Central memory CD8-positive, alpha-beta T cell (primary cell): ENCODE measurements at places on chromosomes 7 and 10.

DNA sequence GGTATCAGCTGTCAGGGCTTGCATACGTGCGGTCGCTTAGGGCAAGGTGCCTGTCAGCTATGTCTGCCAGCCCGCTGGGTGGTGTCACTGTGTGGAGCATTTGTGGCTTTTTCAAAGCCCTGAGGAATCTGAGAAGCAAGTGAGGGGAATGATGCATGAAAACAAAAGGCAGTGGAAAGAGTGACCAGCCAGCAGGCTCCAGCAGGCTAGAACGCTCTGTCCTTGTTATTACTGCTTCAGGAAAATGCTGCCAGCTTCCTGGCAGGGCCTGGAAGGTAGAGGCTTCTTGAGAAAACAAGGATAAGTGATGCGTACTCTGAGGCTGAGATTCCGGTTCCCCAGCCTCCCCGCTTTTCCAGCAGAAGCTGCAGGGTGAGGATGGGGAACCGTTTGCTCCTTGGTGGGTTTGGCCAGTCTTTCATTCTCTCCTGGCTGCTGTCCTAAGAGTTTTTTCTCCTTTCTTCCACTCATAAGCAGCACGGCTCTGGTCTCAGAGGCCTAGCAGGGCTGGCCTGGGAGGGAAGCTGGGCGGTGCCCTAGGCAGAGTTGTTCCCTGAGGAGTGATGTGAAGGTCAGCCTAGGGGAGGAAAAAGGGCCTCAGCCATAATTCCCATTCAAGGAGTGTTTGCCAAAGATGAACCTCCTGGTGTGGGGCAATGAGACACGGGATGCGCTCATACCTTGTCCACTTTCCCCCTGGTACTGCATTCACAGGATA is 42.8 kb upstream of the MKLN1 start:
- DNase-seq = no peak

DNA sequence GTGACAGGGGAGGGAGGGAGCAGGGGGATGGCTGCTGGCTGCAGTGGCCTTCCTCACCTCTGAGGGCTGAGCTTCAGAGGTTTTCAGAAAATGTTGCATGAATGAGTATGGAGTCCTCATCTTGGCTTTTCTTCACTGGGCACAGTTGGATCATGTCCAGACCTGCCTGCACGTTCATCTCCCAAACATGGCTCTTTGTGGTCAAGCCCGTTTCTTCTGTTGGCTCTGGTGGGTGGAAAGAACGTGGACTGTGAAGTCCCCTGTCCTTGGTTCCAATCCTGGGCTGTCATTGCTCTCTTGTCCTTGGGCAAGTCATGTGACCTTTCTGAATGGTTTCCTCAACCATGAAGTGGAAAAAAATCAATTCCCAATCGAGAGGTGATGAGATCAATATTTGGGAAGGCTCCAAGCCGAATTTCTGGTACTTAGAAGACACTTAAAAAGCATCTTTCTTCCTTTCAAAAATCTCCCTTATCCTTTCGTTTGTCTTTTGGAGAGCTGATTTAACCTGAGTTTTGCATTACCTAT is 34.5 kb downstream of the TSPAN14 start:
- no peak for DNase-seq

GRCh38 chr10:95793401-95794045 is 37.6 kb downstream of the ENTPD1 start:
- no peak for DNase-seq

GRCh38 chr10:123548770-123549169 is 117.4 kb upstream of the GPR26 start:
- DNase-seq = no peak

DNA sequence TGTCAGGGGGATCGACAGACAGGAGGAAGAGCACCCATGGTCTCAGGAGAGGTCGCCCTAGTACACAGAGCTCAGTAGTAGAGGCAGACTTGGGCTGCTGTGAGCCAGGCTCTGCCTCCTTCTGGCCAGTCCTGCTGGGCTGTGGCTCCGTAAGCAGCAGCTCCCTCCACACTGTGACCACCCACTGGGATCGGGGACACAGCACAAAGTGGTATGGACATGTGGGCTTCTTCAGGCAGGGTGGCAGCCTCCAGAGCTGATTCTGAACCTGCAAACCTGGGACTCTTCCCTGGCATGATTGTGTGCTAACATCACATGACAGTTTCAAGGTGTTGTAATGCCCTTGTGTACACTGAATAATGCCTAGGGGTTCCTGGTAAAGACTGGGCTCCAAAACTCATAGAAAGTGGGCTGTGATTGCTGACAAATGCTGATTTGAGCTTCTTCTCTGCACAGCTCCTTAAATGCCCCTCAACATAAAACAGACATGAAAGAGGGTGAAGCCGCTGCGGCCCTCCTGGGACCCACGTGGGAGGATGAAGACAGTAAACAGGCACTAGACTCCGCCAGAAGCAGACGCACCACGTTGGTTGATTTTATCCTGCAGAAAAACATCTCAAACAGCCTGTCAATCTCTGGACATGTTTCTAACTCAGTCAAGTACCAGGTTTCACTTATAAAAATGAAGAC is 76.7 kb downstream of the GPR26 start:
- no peak for DNase-seq

DNA sequence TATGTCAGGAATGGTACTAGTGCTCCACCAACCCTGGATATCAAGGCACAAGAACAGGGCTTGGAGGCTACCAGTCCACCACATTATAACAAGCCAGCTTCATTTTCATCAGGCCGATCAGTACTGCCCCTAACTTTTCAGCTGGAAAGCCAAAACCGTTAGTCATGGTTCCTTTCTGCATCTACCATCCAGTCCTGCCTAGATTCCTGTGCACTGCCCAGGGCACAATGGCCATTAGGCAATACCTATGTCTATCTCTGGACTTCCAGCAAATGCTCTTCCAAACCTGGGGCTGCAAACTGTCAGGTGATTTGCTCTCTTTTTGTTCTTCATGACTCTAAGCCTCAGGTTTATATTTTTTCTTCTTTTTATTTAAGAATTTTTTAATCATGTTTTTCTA is 937.7 kb downstream of the SORCS1 start:
- no peak for DNase-seq

DNA sequence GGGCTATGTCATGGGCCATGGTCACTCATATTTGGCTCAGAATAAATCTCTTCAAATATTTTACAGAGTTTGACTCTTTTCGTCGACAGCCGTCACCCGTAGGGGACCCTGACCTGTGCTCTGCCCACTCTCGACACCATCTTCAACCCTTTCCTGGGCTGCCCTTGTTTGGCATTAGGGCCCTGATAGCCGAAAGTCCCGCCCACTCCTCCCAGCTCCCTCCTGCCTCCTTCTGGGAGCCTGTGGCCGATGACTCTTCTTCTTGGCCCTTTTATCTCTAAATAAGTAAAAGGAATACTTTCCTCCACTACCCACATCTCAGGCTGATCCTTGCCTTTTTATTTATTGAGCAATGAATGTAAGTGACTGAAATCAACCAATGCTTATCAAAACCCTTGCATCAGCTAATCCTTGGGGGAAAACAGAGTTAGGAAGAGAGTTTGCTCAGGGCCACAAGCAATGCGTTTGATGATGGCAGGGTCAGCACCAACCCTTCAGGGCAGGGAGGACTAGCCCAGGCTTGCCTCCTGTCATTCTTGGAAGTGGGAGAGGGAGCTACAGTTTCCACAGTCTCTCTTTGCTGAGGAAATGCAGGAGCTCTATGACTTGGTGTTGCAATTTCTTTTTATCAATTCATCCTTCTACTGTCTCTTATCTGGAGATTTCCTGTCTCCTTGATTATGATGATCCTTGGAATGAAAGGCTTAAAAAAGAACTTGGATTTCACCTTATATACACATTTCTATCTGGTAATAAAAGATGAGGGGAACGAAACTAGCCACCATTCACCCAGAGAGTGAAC is 218.2 kb upstream of the PODXL start:
- DNase-seq = no peak

DNA sequence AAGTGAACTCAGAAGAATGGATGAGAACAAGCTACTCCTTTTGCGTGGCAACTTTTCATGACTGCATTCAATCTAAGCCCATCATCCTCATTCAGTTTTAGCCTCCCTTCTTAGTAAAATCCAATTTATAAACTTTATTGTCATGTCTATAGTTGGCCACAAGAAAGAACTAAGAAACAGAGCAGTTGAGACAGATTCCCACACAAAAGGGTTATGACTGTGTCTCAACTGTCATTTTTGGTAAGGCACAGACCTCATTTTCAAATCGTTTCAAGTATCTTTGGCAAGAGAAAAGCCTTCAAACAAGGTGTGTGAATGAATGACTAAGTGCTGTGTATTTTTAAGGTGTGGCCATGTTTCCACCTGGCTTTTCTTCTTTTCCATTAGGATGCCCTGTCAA is 84.2 kb upstream of the CREB5 start:
- DNase-seq = no peak

GRCh38 chr10:46539596-46540411 is 16.7 kb downstream of the GPRIN2 start:
- no peak for DNase-seq

DNA sequence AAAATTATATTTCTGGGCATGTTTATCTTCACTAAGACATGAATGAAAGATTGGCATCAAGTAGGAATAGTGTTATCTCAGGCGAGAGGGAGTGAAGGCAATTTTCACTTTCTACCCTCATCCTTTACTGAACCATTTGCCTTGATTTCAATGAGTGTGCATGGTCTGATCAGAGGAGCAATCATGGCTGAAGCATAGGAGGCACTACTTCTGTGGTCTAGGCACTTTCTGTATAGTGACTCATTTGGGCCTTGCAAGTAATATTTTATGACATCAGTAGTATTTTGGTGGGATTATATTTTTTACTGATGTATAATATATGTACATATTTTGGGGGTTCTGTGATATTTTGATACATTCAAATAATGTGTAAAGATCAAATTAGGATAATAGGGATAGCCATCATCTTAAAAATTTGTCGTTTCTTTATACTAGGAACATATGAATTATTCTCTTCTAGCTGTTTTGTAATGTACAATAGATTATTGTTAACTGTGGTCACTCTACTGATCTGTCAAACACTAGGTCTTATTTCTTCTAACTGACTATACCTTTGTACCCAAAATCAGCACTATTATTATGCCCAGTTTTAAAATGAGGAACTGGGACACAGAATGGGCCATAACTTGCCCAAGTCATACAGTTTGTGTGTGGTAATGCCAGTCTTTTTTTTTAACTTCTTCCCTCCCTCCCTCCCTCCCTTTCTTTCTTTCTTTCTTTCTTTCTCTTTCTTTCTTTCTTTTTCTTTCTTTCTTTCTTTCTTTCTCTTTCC is 101.9 kb downstream of the RAB11FIP2 start:
- DNase-seq = no peak

- DNase-seq = no peak
Observed at GRCh38 chr10:113073549-113074189, 123.6 kb downstream of the TCF7L2 start.

GRCh38 chr10:88974012-88974411 is 16.6 kb upstream of the FAS start:
- DNase-seq = no peak

DNA sequence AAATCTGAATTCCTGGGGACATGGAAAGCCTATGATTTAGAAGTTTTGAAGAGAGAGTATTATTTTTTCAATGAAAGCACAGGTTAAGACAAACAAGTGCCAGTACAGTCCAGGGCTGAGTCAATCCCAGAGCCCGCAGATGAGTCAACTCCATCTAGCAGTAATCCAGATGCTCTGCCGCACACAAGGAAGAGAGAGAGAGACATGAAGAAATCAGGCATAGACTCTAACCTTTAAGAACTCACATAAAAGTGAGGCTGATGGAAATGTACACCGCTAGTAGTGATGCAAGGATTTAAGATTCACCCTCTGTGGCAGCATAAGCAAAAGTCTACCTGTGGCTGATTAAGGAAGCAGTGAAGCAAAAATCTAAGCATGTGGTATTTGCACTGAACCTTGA is 651.5 kb downstream of the TNS3 start:
- DNase-seq = no peak

GRCh38 chr10:86242761-86243160 is 123.8 kb downstream of the GRID1 start:
- DNase-seq = no peak

DNA sequence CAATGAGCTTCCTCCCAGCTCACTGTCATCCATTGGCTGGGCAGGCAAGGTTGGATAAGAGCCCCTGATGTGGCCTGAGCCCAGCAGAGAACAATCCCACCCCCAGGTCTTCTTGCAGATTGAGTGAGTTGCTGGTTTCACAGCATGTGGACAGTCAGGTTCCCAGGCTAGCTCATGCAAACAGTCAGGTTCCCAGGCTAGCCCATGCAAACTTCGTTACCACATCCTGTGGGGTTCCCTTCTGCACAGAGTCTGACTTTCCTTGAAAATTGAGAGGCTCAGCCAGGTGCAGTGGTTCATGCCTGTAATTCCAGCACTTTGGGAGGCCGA is 67.1 kb downstream of the TMEM130 start:
- DNase-seq = no peak

DNA sequence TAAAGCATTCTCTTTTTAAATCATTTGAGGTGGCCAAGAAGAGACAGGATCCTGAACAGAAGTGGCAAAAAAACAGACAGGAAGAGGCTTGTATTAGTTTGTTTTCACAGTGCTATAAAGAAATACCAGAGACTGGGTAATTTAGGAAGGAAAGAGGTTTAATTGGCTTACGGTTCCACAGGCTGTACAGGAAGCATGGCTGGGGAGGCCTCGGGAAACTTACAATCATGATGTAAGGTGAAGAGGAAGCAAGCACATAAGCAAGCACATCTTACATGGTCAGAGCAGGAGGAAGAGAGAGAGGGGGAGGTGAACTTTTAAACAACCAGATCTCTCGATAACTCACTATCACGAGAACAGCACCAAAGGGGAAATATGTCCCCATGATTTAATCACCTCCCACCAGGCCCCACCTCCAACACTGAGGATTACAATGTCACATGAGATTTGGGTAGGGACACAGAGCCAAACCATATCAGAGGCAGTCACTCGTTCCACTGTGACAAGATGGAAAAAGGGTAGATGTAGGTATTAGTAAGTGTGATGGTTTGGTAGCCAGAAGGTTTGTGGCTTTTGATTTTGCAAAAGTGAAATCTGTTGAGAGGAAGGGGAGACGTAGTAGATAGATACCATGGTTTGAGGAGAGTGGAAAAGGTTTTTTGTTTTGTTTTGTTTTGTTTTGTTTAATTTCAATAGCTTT is 5.1 kb downstream of the MSRB2 start:
- no peak for DNase-seq

GRCh38 chr10:71201849-71202248 is 10.5 kb upstream of the UNC5B start:
- no peak for DNase-seq

- DNase-seq = no peak
Observed at GRCh38 chr10:102106998-102107397, 13.2 kb downstream of the LDB1 start.

GRCh38 chr10:57015187-57015586 is 654.1 kb upstream of the ZWINT start:
- no peak for DNase-seq
